ENCODE measurements at places on chromosomes 13 and 19. TPM values are rescaled to one million over a fixed set of nuclear protein-coding genes. Genes with fewer than 3 reads are reported as not detected.

DNA sequence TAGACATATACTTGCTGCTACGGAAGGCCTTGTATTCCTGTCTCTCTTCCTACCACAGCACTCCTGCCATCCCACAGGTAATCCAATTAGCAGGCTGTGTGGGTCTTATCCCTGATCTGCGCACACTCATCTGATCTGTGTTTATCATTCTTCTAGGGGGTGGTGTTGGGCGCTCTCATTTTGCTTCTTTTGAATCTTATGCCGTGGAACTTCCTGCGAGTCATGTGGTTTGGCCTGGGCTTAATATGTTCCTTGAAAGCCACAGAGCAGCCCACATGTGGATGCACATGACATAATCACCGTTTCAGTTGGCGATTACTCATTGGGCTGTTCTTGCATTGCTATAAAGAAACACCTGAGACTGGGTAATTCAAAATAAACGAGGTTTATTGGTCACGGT is 7.5 kb downstream of the RASA3 start:
- peaks cover 60% of the 10 kb centered on the region for H3K4me1 ChIP-seq
- peaks cover 25% of the 10 kb centered on the region for H3K36me3 ChIP-seq
- H3K4me3 ChIP-seq: peak overlapping the region; percentile 67
- no peak for DNase-seq

DNA sequence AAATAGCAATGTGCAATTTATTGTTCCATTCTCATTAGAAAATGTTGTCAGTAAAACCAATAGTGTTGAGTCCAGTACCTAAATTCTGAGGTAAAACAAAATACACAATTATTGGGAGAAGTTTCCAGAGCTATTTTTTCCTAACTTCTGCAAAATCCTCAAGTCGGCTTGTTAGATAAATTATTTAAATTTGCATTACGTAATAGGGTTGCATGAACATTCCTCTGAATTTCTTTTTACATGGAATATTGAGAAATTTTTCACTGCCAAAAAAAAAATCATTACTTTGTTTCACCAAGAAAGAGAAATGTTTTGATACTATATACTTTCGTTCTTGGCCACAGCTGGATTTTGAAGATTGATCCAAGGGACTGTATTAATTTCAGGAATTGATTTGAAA is 1.5 kb downstream of the ZNF507 start:
- H3K36me3 ChIP-seq: peaks cover 21% of the 10 kb centered on the region
- no peak for DNase-seq
- peaks cover 12% of the 10 kb centered on the region for H3K27me3 ChIP-seq
- H3K4me1 ChIP-seq: peaks cover 34% of the 10 kb centered on the region

GRCh38 chr13:102846261-102847015 is 606 bp downstream of the ERCC5 start:
- peak overlapping the region; percentile 96 for H3K4me3 ChIP-seq
- no peaks in the 10 kb centered on the region for H3K27me3 ChIP-seq
- peaks cover 4% of the 10 kb centered on the region for H3K36me3 ChIP-seq

The PPP6R1 gene
- 226 TPM for total RNA-seq

GRCh38 chr19:45138303-45138751 is 22.5 kb downstream of the NKPD1 start:
- H3K36me3 ChIP-seq: peaks cover 6% of the 10 kb centered on the region
- DNase-seq: no peak
- H3K4me3 ChIP-seq: no peak overlapping the region
- H3K4me1 ChIP-seq: peaks cover 7% of the 10 kb centered on the region
- H3K27ac ChIP-seq: peak overlapping the region; percentile 9
- no peaks in the 10 kb centered on the region for H3K27me3 ChIP-seq

Data from activated naive CD8-positive, alpha-beta T cell treated with anti-CD3 and anti-CD28 coated beads, Interleukin-2, amount 10 ng/mL, durations not matched to agents 7 days and 5 days (primary cell).